Fibroblast of pulmonary artery (primary cell): ENCODE measurements at places on chromosomes 16 and 17.

GRCh38 chr16:81316176-81316496 is 1.4 kb downstream of the GAN start:
- DNase-seq: no peak

- no peak for DNase-seq
These were observed 3.1 kb downstream of the SPNS3 start for GRCh38 chr17:4436846-4437245.

DNA sequence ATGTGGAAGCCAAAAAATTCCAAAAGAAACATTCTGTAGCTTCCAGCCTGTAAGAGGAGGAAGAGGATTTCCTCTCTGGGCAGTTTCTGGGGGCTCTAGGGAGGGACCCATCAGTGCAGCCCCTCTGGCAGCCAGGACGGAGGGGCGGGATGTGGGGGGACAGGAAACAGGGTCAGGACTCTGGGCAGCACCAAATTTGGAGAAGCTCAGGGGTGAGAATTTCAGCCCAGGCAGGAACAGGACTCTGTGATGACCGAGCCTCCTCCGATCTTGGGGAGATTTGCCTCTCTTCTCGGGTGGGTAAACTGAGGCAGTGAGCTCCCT is 18.4 kb upstream of the CIBAR2 start:
- DNase-seq: no peak

DNA sequence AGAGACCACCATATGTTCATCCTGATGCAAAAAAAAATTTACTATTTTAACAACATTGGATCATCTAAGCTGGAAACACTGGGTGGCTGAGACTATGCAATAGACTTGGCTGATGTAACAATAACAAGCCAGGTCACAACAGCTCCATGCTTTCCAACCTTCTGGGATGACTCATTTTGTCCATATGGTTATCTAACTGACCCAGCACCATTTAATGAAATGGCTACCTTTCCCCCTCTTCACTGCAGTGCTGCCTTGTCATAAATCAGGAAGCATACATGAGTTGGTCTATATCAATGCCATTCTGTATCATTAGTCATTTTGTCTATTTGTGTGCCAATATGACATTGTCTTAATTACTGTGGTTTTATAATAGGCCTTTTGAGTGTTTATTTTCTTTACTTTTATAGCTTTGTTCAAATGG is 217.6 kb upstream of the KCNJ16 start:
- peak; percentile 80 for DNase-seq

DNA sequence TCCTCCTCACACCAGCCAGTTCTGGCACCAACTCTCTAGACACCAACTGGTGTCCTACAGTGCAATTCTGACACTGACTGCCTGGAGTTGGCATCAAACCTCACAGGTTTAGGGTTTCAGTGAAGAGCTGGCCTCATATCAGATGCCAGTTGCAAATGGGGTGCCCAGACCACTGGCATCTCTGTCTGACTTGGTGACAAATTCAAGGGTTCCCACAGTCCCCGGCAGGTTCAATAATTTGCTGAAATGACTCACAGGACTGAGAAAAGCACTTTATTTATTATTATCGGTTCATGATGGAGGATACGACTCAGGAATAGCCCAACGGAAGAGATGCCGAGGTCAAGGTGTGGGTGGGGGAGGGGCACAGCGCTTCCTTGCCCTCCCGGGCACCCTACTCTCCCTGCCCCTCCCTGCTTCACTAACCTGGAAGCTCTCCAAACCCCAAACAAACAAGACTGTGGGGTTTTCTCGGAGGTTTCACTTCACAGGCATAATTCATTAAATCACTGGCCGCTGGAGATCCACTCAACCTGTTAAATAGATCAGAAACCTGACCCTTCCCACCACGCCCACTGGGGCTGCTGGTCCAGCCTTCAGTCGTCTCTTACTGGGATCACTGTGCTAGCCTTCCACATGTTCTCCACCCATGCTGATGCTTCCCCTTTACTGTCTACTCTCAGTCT is 1.7 kb upstream of the NLRP1 start:
- no peak for DNase-seq

DNA sequence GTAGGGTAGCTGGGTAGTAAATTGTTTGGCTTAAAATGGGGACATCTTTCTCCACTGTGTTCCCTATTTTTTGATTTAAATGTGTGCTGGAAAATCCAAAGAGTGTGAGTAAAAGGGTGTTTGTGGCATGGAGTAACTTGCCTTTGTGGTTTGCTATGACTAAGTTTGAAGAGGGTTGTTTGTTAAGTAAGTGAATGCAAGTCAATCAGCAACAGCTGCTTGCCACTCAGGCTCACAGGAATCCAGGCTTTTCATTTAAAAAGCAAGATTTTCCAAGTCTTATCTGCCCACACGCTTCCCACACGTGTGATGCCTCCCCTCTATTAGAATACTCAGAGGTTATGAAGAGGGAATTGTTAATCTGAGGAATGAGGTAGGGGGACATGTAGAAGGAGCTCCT is 847.7 kb upstream of the RBFOX1 start:
- no peak for DNase-seq

- no peak for DNase-seq
These were observed 3.0 kb upstream of the MTMR4 start for GRCh38 chr17:58517378-58517927.

- no peak for DNase-seq
These were observed 6.2 kb upstream of the HEXIM2 start for GRCh38 chr17:45155483-45155882.

GRCh38 chr17:82355770-82356427 is 3.1 kb upstream of the TEX19 start:
- peak; percentile 20 for DNase-seq

DNA sequence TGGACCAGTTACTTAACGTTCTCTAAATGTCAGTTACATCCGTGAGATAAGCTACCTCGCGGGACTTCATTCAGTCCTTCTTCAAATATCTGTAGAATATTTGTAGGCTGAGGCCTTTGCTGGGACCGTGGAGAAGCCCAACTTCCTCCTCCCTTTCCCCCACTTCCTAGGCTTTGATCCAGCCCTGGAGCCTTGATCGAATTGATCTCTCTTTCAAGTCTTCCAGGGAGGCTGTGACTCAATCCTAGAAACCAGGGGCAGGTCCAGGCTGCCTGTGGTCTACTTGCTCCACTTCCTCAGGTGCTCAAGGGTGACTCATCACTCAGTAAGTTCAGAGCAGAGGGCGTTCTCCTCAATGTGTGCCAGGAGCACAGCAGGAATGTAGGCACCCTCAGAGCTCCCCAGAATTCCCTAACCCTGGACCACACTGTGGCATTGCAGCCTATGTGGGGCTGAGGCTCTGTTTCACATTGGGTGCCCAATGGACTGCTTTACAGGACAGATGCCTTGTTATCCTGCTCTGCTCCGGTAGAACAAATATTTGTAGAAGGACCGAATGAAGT is 11.2 kb upstream of the CEP20 start:
- peak; percentile 54 for DNase-seq

- DNase-seq: peak; percentile 56
These were observed at the start of gene MRTFB for GRCh38 chr16:14070877-14071575. Gene MRTFB (plus strand): TSS chr16:14071319. CDS start chr16:14140607, 69,288 bp downstream.

- no peak for DNase-seq
These were observed 10.9 kb downstream of the RNF112 start for GRCh38 chr17:19421926-19422325.

DNA sequence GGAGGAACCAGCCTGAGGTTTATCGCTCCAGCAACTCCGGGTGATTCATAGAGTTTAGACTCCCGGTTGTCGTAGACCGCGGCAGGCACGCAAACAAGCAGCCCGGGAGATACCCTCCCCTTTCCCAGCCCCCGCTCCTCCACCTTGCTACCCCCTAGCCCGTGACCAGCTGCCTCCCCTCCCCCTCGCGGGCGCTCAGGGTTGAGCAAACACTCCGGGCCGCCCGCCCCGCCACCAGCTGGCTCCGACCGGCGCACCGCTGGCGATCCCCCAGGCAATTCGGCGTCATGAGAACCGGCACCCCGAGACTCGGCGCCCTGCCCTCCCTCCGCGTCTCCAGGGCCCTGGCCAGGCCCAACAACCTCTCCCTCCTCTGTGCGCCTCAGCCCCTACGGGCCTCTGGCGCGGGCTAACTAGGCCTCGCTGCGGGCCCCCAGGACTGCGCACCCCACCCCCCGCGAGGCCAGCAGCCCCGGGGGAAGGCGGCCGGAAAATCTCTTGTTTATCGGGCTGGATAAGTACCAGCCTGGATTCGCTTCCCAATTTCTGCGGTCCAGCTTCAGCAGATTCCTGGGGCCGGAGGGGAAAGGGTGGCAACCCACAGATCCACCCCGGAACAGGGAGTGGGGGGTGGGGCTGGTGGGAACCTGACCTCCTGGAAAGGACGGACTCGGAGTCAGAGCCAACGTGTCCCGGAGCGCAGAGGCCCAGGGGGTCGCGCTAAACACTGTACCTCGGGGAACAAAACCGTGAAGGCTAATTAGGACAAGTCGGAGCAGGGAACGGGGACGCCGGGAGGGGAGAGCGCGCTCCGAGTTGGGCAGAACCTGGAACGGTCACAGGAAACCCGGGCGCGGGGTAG is 951 bp upstream of the GPRC5C start:
- peak; percentile 88 for DNase-seq

GRCh38 chr16:10218490-10219206 is 36.4 kb upstream of the GRIN2A start:
- DNase-seq: no peak

GRCh38 chr16:3837851-3838586 is 42.5 kb downstream of the CREBBP start:
- no peak for DNase-seq

DNA sequence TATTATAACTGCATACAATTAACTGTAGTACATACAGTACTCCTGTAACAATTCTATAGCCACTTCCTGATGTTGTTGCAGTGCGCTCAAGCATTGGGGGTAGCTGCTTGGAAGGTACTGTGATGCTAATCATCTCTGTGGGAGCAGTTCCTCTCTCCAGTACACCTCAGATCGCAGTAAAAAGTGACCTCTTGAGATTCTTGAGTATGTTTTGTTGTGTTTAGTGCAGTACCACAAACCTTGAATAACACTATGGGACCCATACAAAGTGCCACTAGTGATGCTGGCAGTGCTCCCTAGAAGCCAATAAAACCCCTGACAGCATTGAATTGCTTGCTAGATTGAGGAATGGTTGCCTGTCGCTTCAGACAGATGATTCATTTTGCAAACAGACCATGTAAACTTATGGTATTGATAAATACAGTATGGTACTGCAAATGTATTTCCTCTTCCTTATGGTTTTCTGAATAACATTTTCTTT is 193.0 kb downstream of the SPECC1 start:
- no peak for DNase-seq
